Stimulated activated CD4-positive, alpha-beta T cell treated with anti-CD3 and anti-CD28 coated beads, TNF-alpha, amount 100 ng/mL, for 1 hour (primary cell): ENCODE measurements at places on chromosomes 16 and 17.
A peak's percentile ranks its signal among the peaks of the same experiment; 100 is the strongest.

DNA sequence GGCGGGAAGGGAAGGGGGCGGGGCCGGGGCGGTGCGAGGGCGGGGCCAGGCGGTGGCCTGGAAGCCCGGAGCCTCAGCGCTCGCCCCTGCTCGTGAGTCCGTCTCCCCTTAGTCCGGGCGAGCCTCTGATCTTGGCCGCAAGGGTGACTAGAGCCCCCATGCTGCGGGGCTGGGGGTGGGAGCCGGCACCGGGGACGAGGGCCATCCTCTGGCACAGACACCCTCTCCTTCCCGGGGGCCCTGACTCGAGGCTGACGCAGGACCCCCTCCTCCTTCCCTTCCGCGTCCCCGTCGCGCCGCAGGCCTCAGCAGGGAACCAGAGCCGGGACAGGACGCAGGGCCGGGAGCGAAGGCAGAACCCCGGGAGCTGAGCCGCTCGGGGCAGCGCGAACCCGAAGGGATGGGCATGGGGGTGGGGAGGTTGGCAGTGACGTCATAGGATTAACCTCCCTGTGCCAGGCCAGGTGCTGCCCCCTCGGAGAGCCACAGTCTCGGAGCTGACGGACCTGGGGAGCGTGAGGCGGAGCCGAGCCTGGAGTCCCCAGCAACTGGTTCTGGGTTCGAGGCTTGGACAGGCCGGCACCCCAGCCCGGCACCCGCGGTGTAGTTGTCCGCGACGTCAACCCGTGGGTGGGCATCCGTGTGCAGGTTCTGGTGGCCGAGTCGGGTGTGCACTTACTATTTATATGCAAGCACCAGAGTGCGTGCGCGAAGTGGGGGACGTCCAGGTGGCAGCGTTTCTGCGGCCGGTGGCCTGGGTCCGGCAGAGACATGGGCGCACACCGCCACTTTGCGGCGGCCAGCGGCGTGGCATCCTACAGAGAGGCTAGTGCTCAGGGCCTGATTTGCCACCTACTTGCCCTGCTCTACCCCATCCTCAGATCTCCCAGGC is 503 bp upstream of the PLCD3 start:
- no peak for DNase-seq

- DNase-seq: peak; percentile 53
These were observed 516 bp downstream of the CPNE2 start for GRCh38 chr16:57092786-57093411.

- DNase-seq: no peak
These were observed 9.7 kb upstream of the BAHCC1 start for GRCh38 chr17:81385320-81386111.

- DNase-seq: no peak
These were observed 23.8 kb downstream of the ADCY7 start for GRCh38 chr16:50289950-50290764.

DNA sequence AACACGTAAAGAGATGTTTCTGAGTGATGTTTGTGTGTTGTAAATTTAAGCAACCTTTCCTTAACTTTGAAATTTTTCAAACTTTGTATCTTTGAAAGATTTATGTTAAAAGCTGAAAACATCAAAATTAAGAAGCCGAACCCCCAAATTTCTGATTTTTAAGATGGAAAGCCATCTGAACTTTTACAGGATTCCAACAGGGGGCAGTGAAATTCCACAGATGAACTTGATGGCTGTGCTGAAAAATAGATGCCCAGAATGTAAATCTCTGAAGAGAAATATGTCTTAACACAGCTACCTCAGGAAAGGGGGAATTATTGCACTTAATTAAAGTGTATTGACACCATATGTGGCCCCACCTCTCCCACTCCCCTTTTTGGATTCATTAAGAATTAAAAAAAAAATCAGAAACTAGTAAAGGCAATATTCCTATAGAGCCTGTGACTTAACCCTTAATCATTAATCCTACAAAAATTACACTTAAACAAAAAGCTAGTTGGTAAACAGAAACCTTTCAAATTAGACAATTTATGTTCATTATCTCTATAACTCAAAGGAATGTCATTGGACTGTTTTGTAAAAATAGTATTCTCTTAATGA is 597.9 kb downstream of the KCNJ2 start:
- no peak for DNase-seq

- DNase-seq: peak; percentile 43
These were observed 42.4 kb upstream of the MRPS23 start for GRCh38 chr17:57892146-57892819.

- DNase-seq: peak; percentile 98
These were observed at the start of gene USP32 for GRCh38 chr17:60392042-60392844. TSS of gene USP32 (minus strand) at chr17:60392133. CDS start at chr17:60391939, 194 bp downstream.

DNA sequence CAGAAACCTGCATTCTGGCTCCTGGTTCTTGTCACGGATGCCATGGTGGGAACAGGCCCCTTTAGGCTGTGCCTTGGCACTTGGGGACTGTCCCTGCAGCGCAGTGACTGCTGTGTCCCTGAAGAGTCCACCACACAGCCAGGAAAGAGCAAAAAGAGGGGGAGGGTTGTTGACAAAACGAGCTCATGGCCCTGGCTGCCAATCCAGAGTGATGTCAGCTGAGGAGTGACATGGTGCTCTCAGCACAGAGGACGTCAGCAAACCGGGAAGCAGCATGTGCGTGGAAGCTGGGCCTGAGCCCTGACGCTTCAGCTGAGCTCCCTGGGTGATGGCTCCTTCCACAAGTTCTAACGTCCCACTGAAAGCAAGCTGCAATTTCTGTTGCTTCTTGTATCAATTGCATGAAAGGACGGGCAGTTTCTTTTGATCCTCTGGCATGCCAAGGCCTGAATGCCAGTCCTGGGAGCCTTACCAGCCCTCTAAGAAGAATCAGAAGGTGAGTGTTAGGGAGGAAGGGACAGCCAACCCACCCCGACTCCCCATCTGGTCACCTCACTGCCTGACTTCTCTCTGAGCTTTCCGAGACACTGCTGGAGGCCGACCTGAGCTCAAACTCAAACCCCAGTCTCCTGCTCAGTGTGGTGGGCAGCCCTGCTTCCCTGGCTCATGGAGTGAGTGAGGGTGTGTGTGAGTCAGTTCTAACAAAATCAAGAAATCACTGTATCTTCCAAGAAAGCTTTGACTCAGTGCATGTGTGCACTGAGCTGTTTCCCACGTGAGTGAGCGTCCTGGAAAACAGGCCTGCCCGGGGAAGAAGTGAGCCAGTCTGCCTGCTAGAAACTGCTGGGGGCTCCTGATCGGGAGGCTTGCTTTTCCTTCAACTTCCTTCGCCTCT is 14.7 kb upstream of the WNT3 start:
- no peak for DNase-seq

DNA sequence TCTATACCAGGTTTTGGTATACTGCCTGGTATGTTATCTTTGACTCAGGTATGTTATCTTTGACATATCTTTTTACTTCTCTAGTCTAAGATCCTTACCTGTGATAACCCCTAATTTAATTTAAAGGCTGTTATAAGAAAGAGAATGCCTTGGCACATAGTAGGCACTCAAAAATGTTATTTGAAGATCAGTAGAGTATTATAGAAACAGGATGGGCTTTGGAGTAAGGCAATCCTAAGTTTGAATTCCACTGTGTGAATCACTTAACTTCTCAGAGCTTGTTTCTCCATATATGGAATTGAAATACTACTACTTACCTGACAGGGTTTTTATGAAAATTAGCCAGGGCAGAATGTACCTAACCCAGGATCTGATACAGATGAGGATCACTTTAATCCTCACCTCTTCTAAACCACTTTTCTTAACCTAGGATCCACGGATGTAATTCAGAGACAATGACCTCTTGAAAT is 1.2 kb downstream of the BRIP1 start:
- no peak for DNase-seq

DNA sequence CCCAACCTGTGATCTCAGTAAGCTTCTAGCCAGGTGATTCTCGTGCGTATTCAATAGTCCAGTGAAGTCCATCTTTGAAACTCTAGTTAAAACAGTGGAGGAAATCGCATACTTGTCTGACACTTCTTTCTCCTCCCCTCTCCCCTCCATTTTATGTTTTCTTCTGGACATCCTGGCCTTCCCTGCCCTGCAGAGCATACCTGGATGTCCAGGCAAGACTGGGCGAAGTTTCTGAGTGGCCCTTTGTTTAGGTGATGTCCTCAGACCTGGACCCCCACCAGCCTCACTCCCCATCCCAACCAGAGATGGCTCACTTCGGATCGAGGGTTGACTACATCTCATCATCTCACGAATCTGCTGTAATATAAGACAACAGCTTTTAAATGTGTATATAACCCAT is 65.7 kb downstream of the CCDC182 start:
- no peak for DNase-seq
